ENCODE measurements at places on chromosomes 5 and 9.

DNA sequence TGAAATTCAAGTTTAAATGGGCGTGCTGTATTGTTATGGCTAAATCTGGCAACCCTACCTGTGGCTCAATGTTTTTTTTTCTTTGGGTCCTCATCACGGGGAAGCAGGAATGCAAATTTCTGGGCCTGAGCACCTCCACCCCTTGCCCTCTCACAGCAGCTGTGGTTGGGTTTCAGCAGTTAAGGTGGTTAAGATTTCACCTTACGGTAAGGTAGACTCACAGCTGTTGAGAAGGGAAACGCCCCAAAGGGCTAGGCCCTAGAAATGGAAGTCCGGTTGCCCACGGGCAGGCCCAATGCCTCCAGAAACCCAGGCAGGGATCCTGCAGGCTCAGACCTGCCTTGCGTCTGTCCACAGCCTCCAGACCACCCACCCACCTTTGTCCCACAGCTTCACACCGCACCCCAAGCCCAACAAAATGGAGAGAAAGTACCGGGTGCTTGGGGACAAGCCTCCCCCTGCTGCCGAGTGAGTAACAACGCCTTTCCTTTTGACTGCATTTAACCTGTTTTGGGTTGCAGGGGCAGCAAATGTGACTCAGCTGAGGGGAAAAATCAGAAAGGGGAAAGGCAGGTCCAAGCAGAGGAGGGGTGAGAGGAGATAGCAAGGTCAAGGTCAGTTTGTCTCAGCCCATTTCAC, 48.1 kb upstream of the TDRD7 start:
- DNase-seq = no peak

GRCh38 chr5:89706731-89707130, 702.8 kb downstream of the CETN3 start:
- DNase-seq = no peak

DNA sequence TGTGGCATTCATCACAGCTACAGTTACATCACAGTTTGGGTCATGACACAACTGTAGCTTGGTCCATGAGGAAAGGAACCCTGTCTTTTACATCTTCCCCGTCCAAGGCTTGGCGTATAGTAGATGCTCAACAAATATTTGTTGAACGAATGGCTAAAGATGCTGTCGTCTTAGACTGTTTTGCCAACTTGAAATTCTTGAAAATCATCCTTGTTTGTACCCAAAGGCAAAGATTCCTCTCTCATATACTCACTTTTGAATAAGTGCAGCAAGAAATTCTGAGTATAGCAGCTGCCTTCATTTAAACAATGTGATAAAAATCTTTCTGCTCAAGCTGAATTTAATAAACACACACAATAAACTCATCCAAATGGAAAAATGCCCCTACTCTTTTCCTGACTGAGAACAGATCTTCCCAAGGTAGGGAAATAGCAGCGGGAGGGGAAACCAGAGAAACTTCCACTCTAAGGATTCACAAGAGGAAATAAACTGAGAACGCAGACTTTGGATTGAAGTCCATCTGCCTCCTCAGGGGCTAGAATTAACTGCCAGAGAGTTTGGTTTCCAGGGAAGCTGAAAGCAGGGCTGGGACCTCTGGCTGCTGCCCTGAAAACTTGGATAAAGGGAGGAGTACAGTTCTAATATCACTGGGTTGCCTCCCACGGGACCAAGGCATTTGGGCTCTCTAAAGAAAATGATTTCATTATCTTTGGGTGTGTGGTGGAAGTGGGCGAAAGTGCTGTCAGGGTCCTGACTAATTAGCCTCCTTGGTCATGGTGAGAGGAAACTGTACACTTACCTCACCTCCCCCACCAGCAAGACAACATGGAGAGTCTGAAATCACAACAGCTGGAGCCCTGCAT, 99.1 kb downstream of the DPYSL3 start:
- no peak for DNase-seq

DNA sequence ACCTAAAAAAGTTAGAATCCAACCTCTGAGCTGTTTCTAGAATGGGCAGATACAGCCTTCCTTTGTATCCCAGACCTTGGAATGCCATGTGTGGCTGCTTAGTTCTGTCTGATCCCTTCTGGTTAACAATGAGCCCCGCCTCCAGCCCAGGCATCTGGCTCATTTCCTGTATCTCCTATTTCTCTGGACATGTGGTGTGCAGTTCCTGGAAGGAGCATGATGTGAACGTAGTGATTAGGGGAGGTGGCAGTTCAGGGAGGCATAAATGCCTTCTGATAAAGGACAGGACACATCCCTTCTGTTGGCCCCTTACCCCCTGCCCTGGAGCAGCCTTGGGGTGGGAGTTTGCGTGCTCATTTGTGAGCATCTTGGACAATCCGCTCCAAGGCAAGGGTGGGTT, 243.0 kb downstream of the ZSWIM6 start:
- no peak for DNase-seq

- DNase-seq = no peak
Measured at GRCh38 chr9:19939734-19940278, 151.0 kb upstream of the SLC24A2 start.

DNA sequence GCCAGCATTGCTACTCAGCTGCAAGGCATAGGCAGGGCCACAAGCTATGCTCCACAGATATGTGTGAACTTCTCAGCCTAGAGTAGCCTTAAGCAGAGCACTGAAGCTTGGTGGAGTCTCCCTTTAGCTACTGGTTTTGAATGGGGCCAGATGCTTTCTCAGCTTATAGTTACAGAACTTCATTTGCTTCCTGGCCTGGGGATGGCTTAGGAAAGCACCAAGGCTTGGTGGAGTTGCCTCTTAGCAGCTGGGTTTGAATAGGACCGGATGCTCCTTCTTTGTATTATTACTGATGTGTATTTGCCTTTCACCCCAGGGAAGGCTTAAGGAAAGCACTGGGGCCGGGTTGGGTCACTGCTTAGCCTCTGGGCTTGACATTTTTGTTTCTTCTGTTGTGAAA, 497.8 kb upstream of the SEMA6A start:
- no peak for DNase-seq

- DNase-seq = no peak
Measured at GRCh38 chr5:179914032-179914755, 6.5 kb upstream of the TBC1D9B start.

- no peak for DNase-seq
Measured at GRCh38 chr5:16542236-16542635, 74.6 kb downstream of the RETREG1 start.

GRCh38 chr5:125093776-125094175, 347.3 kb upstream of the ZNF608 start:
- no peak for DNase-seq

DNA sequence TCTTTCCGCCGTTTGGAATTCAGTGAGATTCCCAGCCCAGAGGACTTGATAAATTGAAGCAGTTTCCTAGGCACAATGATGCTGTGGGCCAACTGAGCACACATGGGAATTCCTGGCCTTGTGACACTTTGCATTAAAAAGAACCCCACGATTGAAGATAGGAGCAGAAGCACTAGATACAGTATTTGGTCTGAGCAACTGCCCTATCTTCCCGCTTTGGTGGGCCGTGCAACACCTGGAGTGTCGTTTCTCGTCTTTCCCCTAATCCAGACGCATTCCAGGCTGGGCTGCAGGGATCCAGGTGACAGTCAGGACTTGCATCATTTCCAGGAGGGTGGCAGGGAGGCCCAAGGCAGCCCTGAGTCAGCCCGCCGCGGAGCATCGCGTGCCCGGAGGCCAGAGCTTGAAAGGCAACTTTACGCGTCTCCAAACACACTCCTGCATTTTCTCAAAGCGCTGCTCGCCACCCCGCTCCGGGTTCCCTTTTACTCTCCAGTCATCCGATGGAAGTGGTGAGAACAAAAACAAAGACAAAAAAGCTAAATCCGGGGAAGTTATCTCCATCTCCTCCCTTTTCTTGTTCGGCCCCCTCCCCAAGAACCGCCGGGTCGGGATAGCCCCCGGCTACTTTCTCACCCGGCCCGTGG, 753 bp upstream of the STC2 start:
- DNase-seq = no peak

Measured in activated T-cell treated with anti-CD3 and anti-CD28 coated beads for 24 hours (primary cell).